Activated T-cell treated with anti-CD3 and anti-CD28 coated beads, Interleukin-2, amount 50 U/mL, for 48 hours (primary cell): ENCODE measurements at places on chromosomes 3 and 15.

DNA sequence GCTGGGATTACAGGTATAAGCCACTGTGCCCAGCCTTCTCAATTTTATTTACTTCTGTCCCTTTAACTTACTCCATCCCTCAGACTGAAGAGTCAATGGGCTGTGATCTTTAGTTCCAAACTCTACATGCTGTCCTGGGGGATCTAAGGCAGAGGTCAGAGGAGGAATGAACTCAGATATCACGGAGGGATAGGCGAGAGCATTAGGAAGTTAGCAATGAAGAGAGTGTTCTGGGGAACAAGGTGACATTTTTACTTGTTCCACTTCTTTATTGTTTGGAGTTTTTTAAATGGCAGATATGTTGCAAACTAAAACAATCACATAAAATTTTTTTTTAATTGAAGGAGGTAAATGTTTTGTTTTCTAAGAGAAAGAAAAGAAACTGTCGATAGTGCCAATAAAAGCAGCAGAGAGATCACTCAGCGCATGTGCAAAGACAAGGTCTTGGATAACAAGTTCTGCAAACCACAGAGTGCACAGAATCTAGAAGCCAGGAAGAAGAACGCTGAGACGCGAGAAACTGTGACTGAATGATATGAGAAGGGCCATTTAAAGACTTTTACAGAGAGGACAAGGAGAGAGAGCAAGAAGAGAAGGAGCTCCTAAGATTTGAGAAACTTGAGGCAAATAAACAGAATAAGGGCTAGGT, 10.8 kb upstream of the CA12 start:
- no peak for DNase-seq

- DNase-seq: no peak
These were observed 26.4 kb upstream of the DOCK3 start for GRCh38 chr3:50648313-50648712.

- no peak for DNase-seq
These were observed 942 bp downstream of the ELP6 start for GRCh38 chr3:47512416-47513124.

DNA sequence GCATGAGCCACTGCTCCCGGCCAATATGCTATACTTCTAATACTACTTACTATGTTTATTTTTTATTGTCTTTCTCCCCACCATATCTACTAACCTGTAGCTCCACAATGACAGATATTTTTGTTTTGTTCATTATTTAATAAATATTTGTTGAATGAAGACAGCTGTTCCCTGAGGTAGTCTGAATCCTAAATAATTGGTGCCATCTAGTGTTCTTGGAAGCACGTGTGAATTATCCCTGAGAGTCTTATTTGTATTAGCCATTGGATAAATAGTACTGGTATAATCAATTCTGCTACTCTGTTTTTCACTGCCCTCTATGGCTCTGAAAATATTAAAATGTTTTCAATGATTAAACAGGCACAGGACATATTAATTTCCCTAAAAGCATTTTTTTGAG, 5.6 kb upstream of the APPL1 start:
- DNase-seq: no peak

DNA sequence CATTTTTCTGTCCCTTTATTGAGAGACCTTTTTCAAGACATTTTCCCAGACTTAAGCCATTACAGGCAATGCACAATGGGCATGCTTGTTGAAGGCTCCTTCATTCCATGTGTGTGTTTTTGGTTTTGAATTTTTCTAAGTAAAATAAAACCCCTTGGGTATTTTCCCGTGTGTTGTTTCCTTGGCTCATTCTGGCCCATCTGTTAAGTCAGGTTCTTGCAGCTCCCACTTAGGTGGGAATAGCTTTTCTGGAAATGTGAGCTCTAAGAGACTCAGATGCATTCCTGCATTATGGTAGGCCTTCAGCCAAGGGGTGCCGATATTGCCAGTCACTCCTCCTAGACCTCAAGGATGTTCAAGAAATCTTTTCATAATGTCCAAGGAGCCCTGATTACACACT, 314.9 kb downstream of the CACNA2D3 start:
- DNase-seq: no peak

GRCh38 chr3:195195321-195196209, 75.4 kb downstream of the XXYLT1 start:
- no peak for DNase-seq

GRCh38 chr3:128923576-128923975, 44.2 kb downstream of the ACAD9 start:
- no peak for DNase-seq

- no peak for DNase-seq
These were observed 249.5 kb downstream of the NAALADL2 start for GRCh38 chr3:175108613-175109151.

DNA sequence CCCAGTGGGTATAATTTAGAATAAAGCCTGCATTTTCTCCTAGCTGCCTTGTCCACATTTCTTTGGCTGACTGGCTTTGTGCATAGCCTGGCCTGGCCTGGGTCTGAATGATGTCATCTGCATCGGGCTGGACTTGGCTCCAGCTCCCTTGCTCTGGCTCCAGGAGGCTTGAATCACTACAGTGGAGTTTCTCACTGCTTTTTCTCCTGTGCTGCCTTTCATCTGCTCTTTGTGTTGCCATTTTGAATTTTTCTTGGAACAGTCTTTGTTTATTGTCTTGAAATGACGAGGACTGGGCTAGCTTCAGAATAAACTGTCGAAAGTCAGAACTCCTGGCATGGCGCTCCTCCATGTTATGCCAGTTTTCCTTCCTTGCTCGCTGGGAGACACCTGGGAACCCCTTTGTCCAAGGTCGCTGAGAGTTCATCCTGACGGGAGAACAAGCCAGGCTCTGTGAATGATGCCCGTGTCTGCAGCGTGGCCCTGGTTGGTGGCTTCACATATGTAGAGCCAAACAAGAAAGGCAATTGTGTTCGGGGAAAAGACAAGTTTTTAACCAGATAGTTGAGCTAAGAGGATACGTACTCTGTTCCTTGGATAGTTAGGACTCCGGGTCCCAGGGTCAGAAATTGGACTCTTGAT, 258.9 kb downstream of the PDZRN3 start:
- no peak for DNase-seq

DNA sequence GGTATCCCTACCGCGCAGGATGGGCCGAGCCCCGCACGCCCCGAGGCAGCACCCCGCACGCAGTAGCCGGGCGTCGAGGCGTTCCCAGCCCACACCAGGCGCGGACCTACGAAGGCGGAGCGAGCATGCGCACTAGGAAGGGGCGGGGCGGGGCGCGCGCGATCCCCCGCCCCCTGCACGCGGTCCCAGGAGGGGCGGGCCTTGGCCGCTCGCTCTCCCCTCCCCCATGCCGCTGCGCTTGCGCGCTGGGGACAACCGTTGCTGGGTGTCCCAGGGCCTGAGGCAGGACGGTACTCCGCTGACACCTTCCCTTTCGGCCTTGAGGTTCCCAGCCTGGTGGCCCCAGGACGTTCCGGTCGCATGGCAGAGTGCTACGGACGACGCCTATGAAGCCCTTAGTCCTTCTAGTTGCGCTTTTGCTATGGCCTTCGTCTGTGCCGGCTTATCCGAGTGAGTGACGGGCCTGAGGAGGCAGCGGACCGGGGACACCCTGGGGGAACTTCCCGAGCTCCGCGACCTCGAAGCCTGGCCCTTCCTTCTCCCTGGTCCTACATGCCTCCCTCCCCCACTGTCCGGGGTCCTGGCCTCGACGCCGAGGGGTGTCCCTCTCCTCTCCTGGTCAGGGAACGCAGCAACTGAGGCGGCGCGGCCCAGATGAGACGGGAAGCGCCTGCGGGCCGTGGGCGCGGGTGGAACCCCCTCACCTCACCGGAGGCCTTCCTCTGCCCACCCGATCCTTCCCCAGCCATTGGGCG, at the start of gene SPESP1:
Gene SPESP1 (plus strand): TSS at position 258 of the 755 bp plus-strand sequence. CDS start 129 bp downstream, at position 387.
- peak; percentile 65 for DNase-seq

DNA sequence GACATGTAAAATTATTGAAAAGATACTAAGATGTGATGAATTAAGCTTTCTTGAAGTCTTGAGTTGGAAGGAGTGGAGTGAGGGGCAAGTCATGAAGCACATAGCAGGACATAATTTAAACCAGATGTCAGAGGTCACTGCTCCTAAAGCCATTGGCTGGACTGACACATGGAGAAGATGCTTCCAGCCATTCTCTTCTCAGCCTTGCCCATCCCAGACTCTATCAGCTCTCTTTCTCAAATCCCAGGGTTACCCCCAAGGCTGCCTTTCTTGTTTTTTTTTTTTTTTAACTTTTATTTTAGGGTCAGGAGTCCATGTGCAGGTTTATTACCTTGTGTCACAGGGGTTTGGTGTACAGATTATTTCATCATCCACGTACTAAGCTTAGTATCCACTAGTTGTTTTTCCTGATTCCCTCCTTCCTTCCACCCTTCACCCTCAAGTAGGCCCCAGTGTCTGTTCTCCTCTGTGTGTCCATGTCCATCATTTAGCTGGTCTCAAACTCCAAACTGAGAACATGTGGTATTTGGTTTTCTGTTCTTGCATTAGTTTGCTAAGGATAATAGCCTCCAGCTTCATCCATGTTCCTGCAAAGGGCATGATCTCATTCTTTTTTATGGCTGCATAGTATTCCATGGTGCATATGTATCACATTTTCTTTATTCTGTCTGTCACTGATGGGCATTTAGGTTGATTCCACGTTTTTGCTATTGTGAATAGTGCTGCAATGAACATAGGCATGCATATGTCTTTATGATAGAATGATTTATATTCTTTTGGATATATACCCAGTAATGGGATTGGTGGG, 18.9 kb downstream of the XIRP1 start:
- DNase-seq: no peak

GRCh38 chr3:50239649-50240048, 3.6 kb downstream of the GNAI2 start:
- DNase-seq: no peak

DNA sequence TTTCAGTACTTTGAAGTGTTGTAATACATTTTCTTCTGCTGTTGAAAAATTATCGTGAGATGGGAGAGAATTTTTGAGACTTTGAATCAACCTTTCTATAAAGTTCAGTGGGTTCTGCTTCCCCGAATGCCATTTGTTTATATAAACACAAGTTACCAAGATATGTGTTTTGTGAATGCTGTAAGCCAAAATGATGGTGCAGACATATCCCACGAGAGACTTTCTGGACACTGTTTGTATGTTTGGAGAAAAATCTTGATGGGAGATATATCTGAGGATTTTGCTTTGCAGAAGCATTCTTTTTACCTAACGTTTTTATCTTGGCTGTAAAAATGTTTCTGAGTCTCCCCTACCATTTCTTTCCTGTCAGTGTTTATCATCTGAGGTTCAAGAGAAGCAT, 526.6 kb upstream of the ZNF717 start:
- DNase-seq: no peak

DNA sequence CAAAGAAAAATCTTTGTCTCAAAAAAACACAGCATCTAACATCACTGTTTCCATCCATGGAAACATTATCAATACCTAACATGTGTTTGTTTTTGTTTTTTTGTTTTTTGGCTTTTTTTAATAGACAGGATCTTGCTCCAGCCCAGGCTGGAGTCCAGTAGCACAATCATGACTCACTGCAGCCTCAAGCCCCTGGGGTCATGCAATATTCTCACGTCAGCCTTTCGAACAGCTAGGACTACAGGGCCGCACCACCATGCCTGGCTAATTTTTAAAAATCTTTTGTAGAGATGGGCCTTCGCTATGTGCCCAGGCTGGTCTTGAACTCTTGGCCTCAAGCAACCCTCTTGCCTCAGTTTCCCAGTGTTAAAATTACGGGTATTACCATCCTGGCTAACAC, 52.8 kb downstream of the RAF1 start:
- no peak for DNase-seq

DNA sequence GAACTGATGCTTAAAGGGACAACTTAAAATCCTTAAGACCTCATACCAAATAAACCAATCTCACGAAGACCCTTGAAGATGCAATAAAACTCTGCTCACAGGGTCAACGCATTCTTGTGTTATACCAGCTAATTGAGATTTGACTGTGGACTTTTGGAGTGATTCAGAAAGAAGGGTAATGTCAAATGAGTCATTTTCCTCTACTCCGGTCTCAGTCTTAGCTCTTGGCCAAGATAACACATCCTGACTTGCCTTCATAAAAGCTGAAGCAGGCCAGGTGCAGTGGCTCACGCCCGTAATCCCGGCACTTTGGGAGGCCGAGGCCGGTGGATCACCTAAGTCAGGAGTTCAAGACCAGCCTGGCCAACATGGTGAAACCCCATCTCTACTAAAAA, 3.8 kb downstream of the PKM start:
- peak; percentile 80 for DNase-seq
